Cerebellum (tissue), 4 donors: ENCODE measurements at places on chromosomes 6 and 20.

DNA sequence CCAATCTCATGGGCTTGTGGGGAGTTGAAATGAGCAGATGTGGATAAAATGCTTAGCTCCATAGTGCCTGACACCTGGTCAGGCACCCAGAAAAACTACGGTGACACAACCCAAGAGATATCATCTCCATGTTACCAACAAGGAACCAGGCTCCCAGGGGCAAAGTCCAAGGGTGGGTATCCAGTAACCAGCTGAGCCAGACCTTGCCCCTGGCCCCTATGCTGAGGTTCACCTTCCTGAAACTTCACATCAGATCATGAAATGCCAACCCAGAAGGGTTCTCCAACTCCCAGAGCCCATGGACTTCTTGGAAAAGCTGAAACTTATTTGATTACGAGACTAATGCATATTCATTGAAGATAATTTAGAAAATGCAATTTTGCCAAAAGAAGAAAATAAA is 141.8 kb upstream of the KCNG1 start:
- no peak for DNase-seq

GRCh38 chr6:14784596-14785492 is 461.0 kb upstream of the JARID2 start:
- no peak for DNase-seq

DNA sequence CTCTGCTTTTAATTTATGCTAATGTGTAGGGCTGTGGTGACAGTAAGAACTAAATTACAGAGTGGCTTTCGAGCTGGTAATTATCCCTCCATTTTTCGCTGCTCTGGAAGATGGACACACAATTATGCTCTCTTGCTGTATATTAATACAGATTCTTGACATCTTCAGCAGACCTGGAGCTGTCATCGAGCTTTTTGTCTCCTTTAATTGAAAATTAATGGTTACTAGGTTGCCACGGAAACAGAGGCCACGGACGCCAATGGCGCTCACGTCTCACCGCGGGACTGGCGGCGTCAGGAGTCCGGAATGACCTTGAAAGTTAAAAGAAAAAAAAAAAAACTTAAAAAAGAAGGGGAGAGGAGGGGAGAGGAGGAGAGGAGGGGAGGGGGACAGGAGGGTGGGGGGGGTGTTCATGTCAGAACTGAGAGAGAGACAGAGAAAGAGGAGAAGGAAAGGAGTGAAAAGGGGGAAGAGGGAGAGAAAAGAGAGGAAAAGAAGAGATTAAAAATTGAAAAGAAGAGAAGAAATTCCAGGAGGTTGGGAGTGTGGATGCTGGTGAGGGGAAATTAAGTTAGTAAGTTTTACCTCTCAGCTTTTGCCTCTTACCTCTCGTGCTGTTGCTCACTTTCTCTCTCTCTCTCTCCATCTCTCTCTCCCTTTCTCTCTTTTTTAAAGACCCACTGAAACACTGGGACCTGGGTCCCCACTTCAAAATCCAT is 22.1 kb upstream of the FOXP4 start:
- DNase-seq, result no peak

DNA sequence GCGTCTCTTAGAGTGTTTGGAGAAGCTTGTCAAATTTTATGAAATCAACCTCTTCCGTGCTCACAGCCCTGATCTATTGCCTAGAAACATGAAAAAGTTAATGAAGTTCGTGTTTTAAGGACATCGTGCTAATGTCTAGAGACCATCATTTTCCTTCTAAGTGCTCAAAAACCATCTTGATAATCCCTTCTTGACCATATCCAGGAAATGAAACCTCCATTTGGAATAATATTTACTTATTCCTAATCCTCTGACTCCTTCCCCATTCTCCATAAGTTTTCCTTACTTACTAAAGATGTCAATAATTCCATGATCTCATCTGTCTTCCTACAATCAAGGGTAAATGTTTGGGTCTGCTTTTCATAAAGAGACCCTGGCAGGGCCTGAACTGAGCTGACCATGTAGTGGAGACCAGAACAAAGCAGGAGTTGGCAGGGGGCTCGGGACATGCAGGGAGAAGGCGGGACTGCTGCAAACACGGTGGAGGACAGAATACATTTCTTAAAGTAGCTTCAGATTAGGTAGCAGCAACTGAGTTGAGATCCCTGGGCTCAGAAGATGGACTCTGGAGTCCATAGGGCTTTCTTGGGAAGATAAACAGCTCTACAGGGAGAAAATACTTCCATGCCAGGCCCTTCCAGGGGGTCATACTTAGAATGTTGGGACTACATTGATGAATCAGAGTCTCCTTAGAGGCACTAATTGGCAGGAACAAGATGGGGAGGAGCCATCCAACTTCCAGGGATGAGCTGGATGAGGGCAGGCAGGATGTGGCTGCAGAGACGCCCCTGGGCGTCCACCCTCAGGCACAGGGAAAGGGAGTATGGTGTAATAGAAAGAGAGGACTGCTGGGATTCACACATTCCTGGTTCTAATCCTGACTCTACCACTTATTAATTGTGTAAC is 100.7 kb downstream of the RIN2 start:
- DNase-seq, result no peak

DNA sequence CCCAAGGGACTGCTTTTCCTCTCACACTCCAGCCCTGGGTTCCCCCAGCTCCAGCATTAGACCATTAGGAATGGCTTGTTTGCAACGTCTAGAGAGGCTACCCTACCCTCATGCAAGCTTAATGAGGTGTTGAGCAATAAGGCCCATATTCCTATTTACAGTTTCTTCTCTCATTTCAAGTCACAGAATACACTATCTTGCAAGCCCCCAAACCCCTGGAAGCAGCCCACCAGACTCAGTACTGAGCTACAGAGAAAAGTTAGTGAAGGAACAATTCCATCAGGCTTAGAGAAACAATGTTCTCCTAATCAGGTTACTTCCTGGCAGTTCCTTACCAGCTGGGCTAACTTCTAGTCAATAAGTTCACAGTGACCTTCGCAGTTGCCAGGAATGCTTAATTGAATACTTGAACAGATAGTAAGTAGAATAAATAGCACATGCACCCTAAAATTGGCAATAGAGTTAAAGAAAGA is 606.5 kb upstream of the NOX3 start:
- DNase-seq, result no peak
